ENCODE measurements at places on chromosomes 11 and 22.

DNA sequence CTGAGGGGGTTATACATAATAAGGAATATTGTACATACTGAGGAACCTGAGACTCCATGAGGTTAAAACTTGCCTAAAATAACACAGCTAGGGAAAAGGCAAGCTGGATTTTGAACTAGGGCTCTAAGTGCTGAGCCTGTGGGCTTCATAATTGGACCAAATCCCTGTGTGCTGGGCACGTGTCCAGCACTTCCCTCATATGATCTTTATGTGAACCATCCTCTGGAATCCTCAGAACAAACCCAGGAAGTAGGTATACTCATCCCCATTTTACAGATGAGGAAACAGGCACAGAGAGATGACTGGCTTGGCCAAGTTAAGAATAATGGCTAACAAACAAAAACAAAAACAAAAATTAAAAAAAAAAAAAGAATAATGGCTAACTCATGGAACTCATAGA, 14.9 kb downstream of the RTN4RL2 start:
- DNase-seq = no peak

DNA sequence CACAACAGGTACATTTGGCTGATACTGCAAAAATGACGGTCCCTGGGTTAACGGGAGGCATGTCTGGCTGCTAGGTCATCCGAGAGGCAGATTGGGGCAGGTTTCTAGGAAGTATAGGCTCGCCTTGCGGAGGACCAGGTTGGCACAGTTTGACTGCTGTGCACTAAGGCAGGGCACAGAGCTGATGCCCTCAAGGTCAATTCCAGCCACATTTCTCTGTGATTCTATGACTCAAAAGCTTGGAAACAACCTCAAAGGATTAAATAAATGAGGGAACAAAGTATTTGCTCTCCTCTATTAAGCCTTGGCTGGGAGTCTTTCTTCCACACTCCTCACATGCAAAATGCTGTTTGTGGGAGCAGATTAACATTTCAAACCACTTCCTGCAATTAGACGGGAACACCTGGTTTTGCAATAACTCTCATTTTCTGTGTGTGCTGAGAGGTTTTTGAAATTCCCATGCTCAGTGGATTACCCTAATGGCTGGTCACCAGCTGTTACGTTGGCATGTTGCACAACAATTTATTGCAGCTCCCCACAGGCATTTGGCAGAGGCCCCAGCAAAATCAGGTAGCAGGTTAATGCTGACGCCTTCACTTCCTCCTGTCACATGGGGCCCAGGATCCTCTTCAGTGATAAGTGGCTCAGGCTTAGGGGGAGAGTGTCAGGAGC, 61.0 kb upstream of the PLET1 start:
- no peak for DNase-seq

DNA sequence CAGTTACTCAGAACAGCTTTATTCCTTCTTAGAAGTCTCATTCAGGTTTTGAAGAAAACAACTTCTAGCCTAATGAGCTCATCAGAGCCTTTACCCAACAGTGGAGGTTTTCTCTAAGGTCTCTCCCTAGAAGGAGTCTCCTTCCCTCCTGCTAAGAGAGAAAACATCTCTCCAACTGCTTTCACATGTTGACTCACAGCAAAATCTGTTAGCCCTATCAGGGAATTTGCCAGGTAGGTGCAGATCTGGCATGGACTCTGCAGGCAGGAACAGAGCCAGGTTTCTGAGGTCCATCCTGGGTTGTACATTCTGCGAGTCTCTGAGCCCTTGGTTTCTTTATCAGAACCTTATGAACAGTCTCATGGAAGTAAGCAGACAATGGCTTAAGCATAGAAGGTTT, 214.4 kb downstream of the HIPK3 start:
- DNase-seq = no peak

DNA sequence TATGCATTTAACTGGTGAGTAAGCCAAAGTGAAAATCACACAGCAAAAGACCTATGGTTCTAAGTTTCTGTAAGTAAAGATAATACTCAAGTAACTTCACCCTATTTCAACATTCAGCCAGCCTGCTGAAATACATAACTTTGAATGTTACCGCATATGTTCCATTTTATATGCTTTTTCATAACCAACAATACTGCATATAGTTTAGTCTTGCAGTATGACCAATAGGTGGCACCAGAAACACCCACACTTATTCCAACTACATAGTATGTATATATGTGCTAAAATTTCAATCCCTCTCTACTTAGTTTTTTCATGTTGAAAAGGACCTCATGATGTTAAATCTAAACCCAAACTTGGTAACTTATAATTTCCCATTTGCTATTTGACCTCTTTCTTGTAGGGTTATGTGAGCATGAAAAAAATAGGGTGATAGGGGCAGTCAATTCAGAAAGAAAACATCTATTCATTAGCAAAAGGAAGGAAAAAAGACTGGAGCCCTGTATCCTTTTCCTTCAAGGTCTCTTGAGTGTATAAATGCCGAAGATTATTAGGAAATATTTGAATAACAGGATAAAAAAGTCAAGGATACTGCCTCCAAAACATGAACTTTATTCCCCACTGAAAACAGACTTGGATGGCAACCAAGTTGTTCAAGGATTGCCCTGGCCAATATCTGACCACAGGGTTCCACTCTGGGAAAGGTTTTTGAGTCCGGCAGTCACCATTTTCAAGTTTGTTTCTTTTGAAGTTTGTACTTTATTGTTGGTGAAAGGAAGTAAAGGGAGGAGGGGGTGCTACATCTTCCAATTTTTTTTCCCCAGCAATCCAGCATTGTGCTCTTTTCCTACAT, 23.8 kb upstream of the FZD4 start:
- DNase-seq = peak; percentile 41

DNA sequence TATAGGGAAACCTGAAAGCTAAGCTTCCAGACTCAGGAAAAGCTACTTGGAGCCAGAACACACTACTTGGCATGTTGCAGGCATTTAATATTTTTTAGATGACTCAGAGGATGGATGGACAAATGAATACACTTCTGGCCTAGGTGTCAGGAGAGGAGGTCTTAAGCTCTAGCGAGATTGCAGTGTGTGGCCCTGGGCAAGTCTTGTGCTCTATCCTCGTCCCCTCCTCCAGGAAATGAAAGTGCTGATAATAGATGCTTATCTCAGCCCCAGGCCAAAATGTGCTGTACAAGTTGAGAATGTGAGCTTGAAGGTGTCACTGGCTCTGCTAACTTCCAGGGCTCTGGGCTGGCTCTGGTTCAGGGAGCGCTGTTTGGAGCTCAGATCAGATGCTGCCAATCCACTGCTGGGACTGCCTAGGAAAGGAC, 136.3 kb downstream of the PKNOX2 start:
- no peak for DNase-seq
